ENCODE measurements at places on chromosomes 1 and 21.

DNA sequence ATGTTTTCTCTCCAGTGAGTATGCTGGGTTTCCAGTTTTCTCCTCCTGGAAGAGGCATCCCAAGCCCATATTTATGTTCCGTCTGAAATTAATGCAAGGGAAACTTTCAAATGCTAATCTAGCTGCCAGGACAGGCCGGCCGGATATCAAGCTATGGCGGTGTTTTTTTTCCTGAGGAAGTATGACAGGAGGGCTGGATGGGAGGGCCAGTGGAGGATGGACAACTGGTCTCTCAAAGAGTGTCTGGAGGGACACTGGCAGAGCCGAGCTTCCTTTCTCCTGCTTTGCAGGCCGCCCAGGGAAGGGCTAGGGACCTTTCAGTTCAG, 212.7 kb downstream of the TRABD2B start:
- no peak for DNase-seq

DNA sequence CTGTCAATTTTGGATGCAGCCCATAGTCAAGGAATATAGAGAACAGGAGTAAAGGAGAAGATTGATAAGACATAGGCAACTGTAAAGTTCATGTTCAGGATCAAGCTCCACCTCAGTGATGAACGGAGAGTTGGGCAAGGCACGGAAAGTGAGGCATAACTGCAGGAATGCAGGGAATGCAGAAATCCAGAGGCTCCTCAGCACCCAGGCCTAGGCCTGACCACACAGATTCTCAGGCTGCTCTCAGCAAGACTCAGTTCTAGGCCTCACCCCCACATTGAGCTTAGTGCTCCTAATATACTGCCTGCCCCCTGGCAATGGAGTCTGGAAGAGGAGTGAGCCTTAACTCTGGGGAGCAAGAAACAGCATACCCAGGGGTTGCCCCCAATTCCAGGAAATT, 36.3 kb upstream of the S1PR1 start:
- DNase-seq, result no peak

DNA sequence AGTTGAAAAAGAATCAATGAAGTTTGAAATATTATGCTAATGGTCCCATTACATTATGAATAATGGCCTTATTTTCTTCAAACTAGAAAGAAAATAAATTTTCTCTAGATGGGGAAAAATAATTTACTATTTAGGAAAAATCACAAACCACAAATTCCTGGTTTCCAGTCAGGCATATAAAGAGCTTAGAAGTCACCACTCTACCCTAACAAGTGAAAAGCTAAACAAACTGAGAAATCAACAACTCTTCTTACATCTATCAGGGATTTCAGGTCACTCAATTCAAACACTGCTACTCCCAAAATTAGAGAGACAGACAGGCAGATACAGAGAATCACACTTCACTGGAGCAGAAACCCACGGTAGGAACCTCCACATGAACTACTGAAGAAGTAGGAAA, 82.1 kb upstream of the LRRC7 start:
- DNase-seq, result no peak

DNA sequence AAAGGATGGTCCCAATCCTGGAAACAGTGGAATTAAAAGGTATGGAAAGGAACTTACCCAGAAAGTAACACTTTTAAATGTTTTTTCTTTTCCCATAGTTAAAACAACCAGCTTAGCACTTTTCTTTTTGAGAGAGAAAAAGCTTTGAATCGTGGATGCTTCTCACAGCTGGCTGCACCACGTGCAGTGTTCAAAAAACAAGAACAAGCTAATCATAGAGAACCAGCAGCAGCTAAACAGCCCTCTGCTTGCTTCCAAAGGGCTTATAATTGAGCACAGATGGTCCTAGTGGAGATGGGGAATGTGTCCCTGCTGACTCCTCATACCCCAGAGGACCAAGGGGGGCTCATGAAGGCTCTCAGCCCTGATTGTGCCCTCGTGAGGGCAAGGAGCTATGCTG, 26.4 kb downstream of the UTP25 start:
- no peak for DNase-seq

DNA sequence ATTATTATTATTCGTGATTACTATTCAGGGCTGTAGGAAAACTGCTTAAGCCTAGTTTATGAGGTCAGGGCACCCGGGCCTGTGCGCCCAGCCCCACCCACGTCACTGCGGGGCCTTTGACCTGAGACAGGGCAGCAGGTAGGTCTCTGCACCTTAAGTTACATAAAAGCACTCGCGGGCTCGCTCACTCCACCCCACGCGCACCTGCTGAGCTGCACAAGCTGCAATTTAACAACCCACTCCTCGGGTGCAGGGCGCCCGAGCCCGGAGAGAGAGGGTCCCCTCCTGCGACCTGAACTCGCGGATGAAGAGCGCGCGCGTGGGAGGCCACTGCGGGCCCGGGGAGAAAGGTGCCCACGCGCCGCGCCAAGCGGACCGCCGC, 477 bp downstream of the ICMT start:
- DNase-seq, result no peak

DNA sequence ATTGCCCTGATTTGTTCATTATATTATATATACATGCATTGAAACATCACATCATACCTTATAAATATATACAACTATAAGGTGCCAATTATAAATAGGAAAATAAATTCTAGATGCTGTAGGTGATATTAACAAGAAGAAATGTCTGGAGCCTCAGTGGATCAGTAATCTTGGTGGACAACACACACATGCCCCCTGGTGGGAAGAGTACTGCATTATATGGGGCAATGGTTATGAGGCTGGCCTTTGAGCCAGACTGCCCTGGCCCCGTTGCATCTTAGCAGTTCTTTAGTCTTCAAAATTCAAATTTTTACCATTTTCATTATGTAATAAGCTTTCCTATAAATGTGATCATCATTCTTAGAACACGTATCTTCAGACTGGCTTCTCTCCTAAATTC, 335.0 kb upstream of the GREM2 start:
- DNase-seq, result no peak

DNA sequence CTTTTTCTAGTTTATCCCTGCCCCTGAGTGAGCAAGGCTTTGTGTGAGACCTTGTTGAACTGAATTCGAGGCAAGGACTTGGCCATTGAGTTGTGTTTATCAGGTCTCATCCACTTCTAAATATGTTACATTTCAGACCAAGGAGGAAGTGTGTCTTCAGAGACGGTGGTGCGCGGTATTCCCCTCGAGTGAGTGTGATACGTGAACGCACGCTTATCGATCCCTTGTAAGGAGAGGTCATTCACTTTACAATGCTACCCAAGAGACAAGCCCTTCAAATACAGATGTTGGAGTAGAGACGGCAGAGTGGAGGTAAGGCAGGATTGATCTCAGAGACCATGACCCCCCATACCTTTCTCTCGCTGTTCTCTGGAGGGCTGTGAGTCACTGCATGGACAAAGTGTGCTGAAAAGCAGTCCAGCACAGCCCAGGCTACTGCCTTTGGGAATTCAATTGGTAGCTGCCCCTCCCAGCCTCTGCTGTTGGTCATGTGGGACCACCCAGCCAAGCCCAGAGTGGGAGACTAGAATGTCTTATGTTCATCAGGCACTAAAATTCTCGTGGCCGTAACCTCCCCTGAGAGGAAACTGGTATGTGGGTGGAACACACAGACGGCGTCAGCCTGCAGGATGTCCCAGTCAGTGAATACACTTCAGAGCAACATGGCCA, 16.3 kb upstream of the MTARC1 start:
- DNase-seq, result peak; percentile 49

DNA sequence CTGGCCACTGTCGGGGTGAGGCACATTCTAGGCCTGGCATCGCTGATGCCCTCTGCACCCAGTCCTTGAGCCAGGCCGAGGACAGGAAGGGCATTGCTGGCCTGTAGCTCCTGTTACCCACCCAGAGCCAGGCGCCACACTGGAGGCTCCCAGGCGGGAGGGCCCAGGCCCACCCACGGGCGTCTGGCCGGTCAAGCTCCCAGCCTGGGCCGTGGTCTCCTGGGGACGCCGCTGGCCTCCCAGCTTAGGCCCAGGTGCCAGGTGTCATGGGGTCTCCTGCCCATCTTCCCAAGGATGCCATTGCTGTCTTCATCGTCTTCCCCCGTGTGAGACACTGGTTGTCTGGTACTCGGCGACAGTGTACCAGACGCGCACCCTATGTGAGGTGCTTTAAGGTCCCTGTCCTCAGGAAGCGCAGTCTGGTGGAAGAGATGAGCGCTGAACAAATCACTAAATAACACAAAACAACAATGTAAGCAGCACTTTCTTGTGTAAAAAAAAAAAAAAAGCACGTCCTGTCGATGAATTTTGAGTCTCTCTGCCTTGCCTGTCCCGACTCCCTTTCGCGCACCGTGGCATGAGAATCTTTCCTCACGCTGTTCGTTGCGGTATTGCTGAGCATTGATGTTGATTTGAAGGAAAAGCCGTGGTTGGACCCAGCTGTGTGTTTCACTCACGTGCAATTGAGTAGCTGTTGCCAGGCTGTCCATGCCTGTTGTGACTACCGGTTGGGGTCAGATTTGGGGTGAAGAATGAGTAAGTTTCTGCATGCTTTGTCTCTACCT, 27.0 kb upstream of the TRAPPC10 start:
- no peak for DNase-seq

DNA sequence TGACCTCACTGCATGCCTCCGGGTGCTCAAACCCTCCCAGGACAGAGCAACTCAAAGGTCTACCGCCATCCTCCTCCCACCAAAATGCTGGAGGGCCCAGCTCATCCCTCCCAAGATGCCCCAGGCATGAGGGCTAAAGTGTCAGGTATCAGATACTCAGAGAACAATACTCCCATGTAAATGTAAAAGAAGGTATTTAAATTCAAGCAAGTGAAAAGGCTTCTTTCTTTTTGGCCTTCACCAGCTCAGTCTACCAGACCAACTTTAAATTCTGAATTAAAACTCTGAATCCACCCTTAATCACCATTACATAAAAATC, 3.0 kb downstream of the PARP1 start:
- DNase-seq, result no peak

GRCh38 chr1:221294242-221294641, 415.0 kb downstream of the HLX start:
- no peak for DNase-seq

GRCh38 chr1:227731696-227732585, 3.2 kb downstream of the JMJD4 start:
- DNase-seq, result no peak

GRCh38 chr1:183432548-183432875, 14.3 kb upstream of the NMNAT2 start:
- no peak for DNase-seq

- DNase-seq, result no peak
Observed at GRCh38 chr1:40339420-40340323, 22.6 kb upstream of the COL9A2 start.

DNA sequence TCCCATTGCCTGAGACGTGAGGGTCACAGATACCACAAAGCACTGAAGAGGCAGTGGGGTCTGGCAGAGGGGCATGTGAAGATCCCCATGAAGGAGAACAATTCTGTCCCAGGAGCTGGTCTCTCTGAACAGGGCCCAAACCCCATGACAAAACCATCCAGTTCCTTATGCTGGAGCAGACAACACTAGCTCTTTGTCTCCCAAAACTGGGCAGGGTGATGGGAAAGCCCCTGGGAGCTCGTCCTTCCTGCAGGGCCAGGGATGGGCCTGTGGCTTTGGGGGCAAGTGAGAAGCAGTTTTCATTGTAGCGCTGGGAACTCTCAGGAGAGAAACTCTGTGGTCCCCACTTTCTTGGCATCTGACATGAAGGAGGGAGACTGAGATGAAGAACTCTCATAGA, 8.8 kb downstream of the ETV3L start:
- DNase-seq, result no peak

DNA sequence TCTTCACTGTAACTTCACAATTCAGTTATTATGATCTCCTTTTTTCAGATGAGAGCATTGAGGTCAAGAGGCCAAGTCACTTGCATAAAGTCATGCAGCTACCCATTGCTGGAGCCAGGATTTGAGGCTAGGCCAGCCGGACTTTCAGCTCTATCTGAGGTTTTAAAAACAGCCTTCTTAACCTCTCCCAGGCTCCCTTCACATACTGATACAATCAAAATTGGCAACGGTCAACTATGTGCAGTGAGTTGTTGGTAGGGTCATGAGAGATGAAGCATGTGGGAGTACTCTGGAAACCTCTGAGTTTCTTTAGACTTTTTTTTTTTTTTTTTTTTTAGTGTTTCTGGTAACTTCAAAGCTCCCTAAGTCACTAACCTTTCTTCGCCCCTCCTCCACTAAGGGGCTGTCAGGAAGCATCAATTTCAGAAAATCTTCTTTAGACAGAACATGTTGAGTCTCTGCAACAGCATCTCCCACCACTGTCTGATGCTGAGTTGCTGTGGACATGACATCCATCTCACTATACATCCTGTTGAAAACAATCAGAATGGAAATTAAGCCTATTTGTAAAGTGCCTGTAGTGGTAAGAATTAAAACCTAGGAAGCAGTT, 201.8 kb downstream of the SIPA1L2 start:
- no peak for DNase-seq

DNA sequence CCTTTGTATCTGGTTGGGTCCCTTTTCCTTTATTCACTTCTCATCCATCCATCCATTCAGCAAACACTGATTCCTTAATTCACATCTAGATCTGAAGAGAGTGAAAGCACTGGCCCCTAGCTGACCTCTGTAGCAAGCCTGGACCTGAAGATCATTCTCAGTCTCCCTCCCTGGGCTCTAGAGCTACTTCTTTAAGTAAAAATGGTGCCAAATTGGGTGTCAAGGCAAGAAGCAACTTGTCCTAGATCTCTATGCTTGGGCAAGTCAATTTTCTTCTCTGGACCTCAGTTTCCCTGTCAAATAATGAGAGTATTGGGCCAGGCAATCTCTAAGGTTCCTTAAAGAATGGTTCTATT, 36.1 kb downstream of the PLXNA2 start:
- DNase-seq, result no peak

DNA sequence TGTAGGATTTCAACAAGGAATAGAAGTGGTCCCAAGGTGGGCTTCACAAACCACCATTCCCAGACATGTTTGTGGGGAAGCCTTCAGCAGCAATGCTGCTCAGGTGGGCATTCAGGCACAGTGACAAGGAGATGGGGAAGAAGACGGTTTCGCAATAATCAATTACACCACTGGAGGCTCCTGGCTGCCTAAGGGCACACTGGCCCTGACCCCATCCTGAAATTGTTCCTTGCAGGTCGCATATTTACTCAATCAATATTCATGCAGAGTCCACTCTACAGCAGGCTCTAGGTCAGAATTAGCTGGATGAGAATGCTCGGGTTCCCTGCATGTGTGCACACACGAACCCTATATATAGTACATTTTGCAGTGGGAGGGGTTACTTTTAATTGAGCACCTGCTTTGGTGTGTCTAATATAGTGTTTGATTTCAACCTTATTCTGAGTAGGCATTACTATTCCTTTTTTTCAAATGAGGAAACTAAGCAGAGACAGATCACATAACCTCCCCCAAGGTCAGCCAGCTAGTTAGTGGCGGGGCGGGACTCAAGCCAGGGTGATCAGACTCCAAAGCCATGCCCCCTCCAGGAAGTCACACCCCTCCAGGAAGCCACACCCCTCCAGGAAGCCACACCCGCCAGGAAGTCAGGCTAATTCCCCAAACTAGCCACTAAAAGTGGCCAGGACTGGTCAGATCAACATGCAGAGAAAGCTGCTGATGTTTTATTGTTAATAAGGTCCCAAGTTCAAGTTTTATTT, 106.5 kb downstream of the HLCS start:
- DNase-seq, result no peak

- no peak for DNase-seq
Observed at GRCh38 chr1:248810727-248811513, 14.8 kb downstream of the SH3BP5L start.

All from GM12878 (cell line).